ENCODE measurements at places on chromosomes 13 and 19. TPM values are rescaled to one million over a fixed set of nuclear protein-coding genes. Genes with fewer than 3 reads are reported as not detected.

Gene PRSS57
- total RNA-seq, result not detected

Gene RFPL4AL1
- total RNA-seq, result not detected

Gene ZNF90
- total RNA-seq, result 4.7 TPM

Gene FAM32A
- total RNA-seq, result 102 TPM

Gene HSH2D
- 0.43 TPM for total RNA-seq

Gene ZNF577
- 11.9 TPM for total RNA-seq

Gene DACH1
- total RNA-seq, result not detected

Gene TSHZ3
- total RNA-seq, result 6.2 TPM

Gene ZSCAN5A
- total RNA-seq, result 5.7 TPM

Gene C19orf33
- 72.1 TPM for total RNA-seq

Measured in nasal cavity respiratory epithelium epithelial cell of viscerocranial mucosa (primary cell).